ENCODE measurements at places on chromosomes 7 and 10.

- DNase-seq: no peak
These were observed 109.1 kb downstream of the ARL4A start for GRCh38 chr7:12796397-12797127.

GRCh38 chr10:93991596-93992284 lies 2.0 kb upstream of the PLCE1 start:
- DNase-seq: no peak

DNA sequence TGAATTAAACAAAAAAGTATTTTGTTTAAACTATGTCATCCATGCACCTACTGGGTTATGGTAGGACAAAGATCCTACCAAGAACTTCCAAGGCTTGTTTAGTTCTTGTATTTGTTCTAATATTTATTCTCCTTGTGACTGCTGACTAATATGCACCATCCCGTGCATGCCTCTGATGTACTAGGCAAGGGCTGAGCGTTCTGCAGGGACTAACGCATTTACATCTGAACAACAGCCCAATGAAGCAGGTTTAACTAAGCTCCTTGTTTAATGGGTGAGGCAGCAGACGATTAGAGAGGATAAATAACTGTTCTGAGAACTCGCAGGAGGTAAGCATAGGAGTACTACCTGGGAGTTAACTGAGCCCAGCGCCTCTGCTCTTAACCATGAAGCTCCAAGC lies 64.9 kb downstream of the KIAA1549 start:
- no peak for DNase-seq

DNA sequence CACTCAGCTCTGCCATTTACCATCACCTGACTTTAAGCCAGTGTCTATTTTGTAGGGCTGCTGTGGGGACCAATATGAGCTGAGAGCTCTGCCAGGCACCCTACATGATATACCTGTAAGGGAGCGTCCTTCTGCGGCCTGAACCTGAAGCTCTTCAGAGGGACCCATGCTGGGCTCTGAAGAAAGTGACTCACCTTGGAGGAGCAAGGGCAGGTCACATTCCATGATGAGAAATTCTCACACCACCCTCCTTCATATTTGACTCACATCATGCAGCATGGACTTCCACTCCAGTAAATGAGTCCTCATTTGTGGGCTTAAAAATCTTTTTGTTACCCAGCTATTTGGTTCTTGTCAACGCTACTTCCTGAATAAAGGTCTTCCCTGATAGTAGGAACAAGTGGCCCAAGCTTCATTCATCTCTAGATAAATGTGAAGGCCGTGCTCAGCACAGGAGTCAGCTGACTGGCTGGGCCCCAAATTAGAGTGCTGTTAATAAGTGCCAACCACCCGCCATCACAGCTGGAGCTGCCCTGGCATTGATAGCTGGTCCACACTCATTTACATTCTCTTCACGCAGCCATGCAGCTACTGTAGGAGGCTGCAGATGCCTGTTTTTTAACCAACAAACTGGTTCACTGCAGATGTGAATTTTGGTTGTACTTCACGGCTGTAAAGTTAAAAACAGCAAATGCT lies 78.4 kb downstream of the RNF216 start:
- DNase-seq: no peak

- DNase-seq: peak; percentile 17
These were observed 142.5 kb upstream of the TCERG1L start for GRCh38 chr10:131453721-131454634.

DNA sequence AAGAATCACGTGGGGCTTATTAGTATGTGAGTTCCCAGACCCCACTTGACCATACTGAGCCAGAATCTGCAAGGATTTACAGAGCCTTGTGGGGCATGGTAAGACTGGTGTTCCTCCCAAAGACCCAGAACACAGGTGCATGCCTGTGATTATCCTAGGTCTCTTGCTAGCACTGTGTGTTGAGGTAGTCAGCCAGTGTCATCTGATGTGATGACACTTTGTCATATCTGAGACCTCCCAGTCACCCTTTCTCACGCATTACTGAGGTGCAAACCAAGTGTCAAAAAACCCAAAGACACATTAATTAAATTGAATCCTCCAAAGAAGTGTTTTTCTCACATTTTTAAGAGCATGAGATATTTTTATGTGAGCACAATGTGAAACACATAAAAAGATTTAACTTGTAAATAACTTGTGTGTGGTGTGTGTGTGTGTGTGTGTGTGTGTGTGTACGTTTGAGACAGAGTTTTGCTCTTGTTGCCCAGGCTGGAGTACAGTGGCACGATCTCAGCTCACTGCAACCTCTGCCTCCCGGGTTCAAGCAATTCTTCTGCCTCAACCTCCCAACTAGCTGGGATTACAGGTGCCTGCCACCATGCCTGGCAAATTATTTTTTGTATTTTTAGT lies 162.0 kb upstream of the PRPS1L1 start:
- DNase-seq: no peak

DNA sequence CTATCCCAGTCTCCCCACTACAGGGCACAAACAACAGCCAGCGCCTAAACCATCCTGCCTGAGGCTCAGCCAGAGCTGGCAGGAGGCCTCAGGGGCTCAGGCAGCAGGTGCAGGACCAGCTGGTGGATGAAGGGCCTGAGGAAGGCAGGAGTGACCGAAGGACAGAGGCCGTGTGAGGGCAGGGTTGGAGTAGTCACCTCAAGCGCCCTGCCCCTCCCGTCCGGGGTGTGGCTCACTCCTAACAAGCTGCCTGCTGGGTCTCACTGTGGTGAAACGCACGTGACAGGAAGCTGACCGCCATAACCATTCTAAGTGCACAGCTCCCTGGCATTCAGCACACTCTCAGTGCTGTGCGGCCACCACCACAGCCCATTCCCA lies 281.1 kb downstream of the ELFN1 start:
- no peak for DNase-seq

GRCh38 chr7:3370068-3370830 lies 69.2 kb downstream of the SDK1 start:
- DNase-seq: no peak

DNA sequence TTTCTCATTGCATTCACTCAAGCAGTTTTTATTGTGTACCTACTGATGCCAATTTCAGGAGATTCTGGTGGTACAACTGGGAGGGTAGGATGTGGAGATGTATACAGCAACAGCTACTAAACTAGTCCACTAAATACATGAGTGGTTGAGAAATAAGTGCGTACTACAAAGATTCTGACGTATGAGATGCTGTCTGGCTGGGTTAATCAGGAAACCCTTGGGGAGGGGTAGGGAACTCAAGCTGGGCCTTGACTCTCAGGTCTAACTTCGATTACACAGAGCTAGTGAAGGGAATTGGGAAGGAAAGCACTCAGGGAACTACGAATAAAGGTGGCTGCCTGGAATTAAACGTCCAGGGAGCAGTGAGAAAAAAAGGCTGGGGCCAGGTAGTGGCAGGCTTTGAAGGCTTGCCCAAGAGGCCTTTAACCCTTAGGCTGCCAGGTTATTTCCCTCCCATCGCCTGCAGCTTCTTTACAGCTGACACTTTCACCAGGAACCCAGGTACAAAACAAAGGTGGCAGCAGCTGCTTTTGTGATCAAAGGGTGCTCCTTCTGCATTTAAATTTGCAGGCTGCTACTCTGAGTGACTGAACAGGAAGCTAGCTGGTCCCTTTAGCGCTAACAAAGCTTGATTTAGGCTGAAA lies 3.2 kb downstream of the MMS19 start:
- no peak for DNase-seq

DNA sequence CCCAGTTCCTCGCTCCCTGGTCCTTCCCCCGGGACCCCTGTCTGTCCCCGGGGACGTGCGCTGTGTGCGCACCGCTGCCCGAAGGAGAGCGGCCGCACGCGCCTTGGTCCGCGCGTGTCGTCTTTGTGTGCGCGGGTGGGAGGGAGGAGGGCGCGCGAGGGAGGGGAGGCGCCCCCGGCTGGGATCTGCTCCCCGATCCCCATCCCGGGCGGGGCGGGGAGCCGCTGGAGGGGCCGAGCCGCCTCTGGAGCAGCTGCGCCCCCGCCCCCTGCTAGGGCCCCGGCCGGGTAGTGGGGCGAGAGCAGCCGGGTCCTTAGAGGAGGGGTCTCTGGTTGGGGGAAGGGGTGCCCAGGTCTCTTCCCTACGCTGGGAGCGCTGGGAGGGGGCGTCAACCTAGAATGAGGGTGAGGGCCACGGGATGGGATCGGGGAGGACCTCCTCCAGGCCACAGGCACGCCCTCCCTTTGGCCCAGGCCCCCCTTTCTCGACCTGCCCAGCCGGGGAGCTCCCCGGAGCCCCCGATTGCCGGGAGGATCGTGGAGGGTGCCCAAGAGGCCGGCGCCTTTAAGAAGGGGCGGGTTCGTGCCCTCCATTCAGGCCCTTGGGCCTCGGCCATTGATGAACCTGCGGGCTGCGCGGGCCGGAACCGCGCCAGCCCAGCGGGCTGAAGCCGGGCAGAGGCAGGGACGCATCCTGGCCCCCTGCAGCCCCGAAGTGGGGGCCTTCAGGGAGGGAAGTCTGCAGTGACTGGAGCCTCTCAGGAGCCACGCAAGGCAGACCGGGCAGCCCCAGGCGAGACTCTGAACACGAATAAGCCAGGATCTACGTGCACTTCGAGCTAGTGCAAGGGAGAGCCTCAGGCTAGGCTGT lies 678 bp downstream of the SH2B2 start:
- DNase-seq: no peak

- DNase-seq: no peak
These were observed 19.0 kb upstream of the HSPB1 start for GRCh38 chr7:76283254-76284159.

- DNase-seq: no peak
These were observed 100.5 kb upstream of the TPK1 start for GRCh38 chr7:144936314-144936713.

GRCh38 chr10:123886292-123886691 lies 5.3 kb downstream of the CPXM2 start:
- no peak for DNase-seq

GRCh38 chr10:48193556-48193955 lies 80.9 kb downstream of the FRMPD2 start:
- DNase-seq: no peak

GRCh38 chr10:34119456-34119855 lies 695.6 kb downstream of the PARD3 start:
- no peak for DNase-seq

DNA sequence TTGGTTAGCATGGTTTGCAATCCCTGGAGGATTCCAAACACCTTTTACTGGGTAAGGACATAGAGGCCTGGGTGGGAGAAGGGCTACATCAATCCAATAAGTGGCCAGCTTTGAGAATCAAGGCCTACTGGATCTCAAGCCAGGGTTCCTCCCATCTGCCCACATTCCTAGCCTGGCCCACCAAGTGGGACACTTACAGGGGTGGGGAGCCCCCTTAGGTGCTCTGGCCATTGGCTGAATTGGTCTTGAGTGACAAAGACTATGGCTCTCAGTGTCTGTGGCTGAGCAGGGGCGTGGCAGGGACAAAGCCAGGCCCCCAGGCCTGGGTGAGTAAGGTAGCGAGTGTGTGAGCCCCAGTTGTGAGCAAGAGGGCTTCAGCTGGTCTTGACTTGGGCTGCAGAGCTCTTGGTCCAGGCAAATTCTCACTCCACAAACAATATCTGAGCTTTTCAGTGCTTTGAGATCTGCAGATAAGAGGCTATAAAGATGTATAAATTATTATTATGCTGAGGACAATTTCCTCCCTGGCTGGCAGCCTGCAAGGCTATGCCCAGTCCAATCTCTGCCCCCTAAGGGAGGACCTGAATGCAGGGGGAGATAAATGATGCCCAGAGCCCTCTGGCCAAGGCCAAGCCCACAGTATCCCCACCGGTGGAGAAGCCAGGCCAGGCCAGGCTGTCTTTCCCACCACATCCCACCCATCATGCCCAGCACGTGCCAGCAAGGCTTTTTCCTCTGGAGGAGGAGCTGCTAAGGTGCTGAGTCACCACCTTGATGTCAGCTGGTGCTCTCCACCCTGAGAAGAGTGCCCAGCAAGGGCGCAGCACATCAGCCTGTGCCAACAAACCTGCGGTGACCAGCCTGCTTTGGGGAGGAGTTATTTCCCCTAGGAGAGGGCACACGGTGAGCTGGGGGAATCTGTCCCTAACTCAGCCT lies 80.7 kb upstream of the DUSP5 start:
- DNase-seq: no peak

DNA sequence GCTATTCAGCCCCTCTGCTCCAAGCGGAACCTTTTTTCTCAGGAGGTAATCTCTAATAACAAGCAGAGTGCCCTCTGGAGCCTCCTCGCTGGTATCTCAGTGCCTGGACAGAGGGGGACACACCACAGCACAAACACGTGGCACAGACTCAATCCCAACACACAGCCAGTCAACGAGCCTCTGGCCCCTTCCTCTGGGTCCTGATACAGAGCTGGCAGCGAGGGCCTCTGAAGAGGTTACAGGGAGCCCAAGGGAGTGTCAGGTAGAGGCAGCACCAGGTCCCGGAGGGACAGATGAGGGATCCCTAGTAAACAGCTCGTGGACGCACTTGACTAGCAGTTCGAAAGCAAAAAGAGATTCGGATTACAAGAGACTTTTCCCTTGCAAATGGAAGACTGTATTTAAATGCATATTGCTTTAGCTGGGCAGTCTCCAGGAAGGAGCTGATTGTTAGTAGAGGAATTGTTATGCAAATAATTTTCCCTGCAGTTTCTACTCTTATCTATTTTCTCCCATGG lies 14.1 kb downstream of the CXCL12 start:
- DNase-seq: no peak

DNA sequence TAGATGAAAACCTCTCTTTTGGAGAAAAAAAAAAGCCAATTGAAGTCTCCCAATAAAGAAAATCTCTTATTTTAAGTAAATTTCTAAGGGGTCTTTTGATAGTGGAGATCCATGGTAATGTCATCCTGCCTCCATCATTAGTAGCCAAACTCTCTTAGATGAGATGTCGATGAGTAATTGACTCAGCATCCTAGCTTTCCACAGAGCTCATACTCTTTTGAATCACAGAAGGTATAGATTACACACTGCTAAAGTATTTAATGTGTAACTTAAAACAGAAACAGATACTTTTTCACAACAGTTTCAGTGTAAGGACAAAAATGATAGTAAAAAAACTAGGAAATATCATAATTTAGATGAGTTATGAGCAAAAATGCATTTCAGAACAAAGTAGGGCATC lies 19.4 kb downstream of the MAGI2 start:
- no peak for DNase-seq

DNA sequence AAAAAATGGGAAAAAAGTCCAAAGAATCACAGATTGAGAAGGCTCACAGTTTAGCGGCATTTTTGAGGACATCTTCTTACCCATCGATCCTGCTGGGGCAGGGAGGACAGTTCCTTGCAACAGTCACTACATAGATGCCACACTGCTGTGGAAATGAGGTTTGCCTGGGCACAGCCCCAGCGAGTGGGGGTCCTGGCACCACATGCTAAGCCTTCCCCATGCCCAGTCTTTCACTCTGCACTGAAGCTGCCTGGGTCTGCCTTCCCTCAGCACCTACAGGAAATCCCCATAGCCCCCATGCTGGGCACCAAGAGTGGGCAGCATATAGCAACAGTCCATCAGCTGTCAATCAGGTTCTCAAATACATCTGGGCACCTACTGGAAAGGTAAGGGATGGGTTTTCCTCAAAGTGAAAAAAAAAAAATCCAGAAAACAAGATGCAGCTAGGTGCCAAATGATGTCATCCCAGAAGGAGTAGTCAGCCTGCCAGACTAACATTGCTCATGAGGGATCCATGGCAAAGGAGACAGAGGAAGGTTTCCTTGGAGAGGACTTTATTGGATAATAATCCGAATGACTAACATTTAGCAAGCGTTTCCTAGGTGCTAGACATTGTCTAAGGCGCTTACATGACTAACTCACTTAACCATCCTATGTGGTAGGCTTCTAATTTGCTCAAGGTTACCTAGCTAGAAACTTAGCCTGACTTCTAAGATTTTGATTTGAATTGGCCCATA lies 125.7 kb upstream of the CXCL12 start:
- no peak for DNase-seq
